Stimulated activated CD4-positive, alpha-beta T cell treated with anti-CD3 and anti-CD28 coated beads, Interleukin-4, amount 100 ng/mL, for 24 hours (primary cell): ENCODE measurements at places on chromosomes 2 and 18.

DNA sequence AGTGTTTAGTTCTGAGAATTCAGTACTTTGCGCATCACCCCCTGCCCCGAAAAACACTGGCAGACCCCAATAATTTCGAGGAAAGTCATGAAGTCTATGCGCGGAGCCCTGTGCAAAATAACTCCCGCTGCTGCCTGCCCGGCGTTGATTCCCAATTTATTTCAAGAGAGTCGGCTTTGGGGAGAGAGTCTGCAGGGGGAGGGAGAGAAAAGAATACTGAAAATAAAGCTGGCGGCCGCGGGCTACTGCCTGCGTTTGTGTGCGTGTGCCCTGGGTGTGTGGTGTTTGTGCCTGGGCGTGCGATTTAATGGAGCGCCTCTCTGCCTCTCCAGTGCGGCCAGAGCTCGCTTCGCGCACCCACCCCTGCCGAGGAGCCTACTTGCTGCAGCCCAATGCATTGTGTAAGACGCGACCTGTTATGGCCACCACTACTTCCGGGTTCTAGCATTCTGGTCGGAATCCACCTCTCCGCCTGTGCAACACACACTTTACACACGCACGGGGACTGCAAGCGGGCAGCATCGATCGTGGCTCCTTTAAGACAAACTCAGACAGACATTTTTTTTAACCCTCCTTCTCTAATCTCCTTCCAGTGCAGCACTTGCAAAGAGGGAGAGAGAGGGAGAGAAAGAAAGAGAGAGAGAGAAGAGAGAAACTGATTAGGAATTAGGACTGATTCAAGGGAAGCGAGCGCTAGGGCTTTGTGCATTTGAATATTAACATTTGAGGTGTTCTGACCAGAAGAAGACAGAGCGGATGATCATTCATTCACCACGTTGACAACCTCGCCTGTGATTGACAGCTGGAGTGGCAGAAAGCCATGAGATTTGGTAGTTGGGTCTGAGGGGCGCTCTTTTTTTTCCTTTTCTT, at the start of gene MEIS1:
MEIS1 (plus strand) TSS at position 447 of the 870 bp plus-strand sequence. CDS start 732 bp downstream, outside the sequence.
- no peak for DNase-seq

DNA sequence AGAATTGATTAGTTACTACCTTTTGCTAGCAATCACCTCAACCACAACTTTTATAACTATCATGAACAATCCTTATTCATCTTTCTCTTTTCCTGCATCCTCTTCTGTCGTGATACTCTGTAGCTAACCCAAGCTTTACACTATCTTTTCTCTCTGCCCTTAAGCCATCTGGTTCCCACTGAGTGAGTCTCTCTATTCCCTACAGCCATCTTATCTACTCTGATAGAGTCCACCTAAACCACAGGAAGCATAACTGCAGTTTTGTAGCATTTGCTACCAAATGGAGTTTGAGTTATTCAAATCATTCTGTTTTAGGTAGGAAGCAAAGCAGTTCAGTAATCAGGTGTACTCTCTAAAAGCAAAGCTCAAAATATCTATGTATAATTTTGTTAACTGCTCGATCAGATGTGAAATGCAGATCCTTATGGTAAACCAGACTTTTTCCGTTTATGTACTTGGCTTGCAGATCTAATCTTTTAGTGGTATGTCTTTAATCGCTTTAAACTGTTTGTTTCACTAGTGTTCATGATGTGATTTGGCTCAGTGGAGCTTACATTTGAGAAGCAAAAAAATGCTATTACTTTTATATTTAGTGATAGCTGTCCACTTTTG, 91.0 kb downstream of the CSRNP3 start:
- no peak for DNase-seq

- no peak for DNase-seq
Measured at GRCh38 chr2:216696321-216696720, 972 bp upstream of the IGFBP5 start.

- no peak for DNase-seq
Measured at GRCh38 chr18:22344445-22344844, 73.3 kb downstream of the CTAGE1 start.

- DNase-seq: no peak
Measured at GRCh38 chr18:3246635-3247239, 864 bp upstream of the MYL12A start.

- no peak for DNase-seq
Measured at GRCh38 chr2:188787021-188787657, 187.0 kb upstream of the COL3A1 start.

- no peak for DNase-seq
Measured at GRCh38 chr2:70516596-70516995, 37.0 kb downstream of the TGFA start.

DNA sequence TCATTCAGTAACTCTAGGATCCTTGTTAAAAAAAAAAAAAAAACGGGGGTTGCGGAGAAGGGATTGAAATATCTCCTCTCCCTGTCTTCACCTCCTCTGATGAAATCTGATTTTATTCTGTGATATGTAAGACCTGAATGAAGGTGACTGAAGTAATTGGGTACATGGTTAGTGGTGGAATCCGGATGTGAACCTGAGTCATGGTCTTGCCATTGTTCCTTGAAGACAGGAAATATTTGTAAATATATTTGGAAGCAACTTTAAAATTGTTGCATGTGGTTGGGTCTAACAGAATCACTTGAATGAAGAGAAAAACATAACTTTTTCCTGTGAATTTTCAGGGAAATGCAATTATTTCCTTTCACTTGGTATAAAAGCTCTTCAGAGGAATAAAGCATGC, 3.0 kb upstream of the IL1A start:
- no peak for DNase-seq

GRCh38 chr2:105873721-105874120, 129.0 kb downstream of the NCK2 start:
- DNase-seq: peak; percentile 79

DNA sequence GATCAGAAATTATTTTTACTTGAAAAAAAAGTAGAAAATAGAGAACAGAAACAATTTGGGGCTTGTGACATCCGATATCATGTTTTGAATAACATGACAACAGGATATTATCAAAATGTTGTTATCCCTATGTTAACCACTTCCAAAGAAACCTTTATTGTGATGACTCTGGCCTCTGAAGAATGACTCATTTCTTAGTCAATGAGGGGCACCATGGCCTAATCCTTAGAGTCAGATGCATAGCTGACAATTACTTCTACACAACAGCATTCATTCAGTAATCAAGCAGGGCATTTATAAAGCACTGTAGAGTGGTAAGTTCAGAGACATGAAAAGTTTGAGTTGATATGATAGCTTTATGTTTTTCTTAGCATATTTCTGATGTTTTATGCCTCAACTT, 703.0 kb downstream of the RNF144A start:
- DNase-seq: no peak

DNA sequence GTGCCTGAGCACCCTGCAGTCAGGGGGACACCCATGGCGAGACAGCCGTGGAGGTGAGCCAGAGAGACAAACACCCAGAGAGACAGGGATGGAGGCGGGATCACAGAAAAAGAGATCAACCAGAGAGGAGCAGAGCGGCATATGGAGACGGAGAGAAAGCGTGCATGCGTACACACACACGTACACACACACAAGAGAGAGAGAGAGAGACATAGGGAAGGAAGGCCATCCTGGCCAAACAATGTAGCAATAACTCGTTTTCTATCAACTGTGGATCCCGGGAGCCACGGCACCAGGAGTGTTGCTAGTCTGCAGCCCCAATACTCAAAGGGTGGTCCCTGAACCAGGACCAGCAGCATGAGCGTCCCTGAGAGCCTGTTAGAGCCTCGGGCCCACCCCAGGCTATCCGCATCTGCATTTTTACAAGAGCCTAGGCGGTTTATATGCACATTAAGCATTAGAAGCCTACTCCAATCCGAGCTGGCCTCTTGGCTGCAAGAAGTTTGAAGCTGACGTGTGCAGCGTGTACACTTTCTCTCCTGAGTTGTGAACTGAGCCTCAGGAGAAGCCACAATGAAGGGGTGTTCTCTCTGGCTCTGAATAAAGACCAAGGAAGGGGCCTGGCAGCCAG, 50.1 kb upstream of the MYCN start:
- no peak for DNase-seq

DNA sequence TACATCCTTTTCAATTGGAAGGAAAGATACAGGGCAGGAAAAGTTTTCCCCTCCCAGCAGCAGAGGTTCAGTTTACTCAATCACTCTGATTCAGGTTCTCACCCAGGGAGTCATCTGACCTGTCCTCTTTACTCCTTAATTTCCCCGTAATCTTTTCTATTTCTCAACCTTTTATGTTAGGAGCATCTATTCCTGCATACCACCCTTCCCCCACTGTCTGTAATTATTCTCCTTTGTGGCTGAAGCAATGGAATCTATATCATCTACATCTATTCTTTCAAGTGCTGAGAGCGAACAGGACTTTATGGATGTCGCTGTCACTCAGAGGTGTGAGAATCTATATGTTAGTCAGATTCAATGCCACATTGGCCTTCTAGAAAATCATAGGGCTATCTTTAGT, 175.2 kb downstream of the NOL4 start:
- no peak for DNase-seq

GRCh38 chr2:869357-869871, 81.2 kb upstream of the SNTG2 start:
- DNase-seq: no peak

DNA sequence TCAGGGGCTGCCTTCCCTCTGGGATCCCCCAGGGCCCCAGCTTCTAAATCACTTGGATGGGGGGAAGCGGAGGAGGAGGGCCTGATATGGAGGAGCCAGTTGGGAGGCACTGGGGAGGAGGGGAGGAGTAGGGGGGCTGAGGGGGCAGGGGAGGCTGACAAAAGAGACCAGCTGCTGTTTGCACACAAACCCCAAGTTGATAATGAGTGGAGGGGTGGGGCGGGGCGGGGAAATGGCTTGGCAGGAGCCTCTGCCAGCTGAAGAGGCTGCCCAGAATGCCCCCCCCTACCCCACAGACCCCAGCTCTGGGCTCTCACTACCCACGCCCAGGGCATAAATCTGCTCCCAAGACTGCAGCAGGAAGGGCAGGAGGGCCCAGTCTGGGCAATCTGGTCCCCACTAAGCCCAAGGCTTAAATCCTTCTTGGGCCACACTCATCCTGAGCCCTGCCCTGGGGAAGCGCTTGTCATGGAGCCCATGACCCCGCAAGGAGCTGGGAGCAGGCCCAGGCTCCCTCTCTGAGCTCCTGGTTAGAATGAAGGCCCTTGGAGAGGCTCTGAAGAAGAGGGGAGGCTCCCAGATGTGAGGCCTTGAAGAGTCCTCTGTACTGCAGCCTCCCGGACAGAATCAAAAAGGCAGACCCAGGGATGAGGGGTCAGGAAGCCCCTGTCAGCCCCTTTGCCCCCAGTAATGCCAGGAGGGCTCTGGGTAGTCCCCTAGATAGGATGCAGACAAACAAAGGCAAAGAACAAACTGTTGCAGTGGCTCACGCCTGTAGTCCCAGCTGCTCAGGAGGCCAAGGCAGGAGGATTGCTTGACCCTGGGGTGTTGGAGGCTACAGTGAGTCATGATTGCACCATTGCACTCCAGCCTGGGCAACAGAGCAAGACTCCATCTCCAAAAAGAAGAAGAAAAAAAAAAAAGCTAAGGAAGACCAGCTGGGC, 24.8 kb upstream of the PTMA start:
- DNase-seq: no peak

GRCh38 chr2:175454953-175455389, 273.5 kb upstream of the ATP5MC3 start:
- DNase-seq: no peak

DNA sequence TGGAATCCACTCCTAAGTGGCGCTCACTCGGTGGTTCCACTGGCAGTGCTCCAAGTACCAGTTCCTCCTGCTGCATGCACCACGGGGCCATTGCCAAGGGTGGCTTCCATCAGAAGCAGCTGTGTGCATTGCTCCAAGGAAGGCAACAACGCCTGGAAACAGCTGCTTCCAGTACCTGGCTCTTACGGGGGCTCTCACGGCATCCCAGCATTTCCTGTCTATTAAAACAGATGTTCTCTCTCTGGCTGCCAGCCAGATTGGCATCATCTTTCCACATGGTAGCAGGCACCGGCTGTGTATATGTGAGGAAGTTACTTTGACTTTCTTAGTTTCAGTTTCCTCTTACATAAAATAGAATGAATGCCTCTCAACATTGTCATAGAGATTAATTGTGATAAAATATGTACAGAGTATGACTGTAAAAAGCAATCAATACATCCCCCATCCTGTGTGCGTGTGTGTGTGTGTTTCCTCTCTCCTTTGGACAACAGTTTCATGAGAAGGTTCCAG, 84.9 kb downstream of the CMPK2 start:
- DNase-seq: no peak

GRCh38 chr2:33069894-33070651, 123.3 kb downstream of the LTBP1 start:
- peak; percentile 42 for DNase-seq

DNA sequence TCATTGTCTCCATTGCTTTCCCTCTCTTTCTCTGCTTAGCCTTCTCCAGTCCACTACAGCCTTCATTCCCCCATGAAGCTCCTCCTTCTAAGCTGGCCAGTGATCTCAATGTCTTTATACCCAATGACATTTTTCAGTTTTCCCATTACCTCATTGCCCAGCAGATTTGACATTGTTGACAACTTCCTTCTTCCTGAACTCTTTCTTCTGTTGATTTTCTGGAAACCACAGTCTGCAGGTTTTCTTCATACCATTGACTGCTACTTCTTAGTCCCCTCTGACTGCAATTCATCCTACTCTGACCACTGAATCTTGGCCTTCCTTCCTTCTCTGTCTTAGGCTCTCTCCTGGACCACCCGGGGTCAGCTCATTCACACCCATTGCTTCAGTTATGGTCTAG, 22.9 kb upstream of the SPP2 start:
- no peak for DNase-seq

DNA sequence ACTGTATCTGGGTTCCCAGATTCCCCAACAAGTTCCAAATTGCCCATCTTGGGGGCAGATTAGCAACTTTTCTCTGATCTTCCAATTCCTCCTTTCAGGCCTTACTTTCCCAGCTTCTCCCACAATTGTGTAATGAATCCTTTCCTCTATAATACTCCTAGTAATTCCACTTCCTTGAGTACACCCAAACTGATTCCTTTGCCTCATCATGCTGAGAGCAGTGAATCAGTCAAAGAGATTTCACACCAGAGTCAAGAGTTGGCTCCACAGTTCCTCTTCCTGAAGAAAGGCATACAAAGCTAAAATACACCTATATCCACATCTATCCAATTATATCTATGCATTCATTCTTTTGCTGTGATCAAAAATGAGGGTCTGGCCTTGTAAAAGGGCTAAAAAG, 28.6 kb upstream of the DAPL1 start:
- no peak for DNase-seq

- DNase-seq: no peak
Measured at GRCh38 chr2:161245261-161245553, 63.0 kb upstream of the PSMD14 start.

DNA sequence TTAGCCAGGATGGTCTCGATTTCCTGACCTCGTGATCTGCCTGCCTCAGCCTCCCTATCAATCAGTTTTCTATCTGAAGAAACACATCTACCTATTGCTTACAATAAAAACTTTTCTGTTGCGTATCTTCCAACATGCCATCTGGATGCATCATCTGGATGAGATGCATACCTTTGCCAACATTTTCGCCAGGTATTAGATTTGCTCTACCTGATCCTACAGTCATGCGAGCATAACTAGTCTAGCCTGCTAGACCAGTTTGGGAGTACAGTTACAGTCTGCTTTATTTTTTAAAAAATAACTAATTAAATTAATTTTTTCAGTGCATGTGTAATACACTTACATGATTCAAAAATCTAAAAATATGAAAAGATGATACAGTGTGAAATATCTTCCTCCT, 334.0 kb upstream of the MEX3C start:
- DNase-seq: no peak
